ENCODE measurements at places on chromosomes 13 and 19.

- no peak for DNase-seq
Measured at GRCh38 chr13:94419925-94420305, 59.6 kb downstream of the DCT start.

DNA sequence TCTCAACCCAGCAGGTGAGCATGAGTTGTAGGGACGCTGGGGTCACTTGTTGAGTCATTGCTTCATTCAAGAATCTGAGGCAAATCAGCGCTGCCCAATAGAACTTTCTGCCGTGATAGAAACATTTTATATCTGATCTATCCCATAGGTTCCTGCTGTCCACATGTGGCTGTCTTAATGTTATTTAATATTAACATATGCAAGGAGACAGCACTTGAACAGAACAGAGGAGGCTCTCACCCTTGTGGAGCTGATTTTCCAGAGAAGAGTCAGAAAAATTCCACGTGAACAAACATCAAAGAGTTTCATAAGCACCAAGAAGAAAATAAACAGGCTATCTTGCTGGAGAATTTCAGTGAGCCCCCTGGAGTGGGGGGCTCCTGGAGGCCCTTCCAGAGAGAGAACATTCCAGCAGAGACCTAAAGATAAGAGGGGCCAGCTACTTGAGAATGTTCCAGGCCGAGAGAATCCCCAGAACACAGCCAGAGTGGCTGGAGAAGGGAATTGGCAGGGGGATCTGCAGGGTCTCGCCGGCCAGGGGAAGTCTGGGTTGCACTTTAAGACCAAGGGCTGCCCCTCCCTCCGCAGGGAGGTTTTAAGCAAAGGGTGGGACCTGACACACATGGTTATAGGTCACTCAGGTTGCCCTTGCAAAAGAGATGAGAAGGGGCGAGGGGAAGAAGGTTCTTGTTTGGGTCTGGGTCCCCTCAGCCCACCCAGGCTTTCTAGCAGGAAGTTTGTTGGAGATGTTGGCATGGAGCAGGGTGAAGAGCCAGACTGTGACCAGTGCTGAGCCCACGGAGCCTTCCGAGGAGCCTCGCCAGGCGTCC lies 135.7 kb downstream of the CRYL1 start:
- DNase-seq, result no peak

GRCh38 chr13:97069050-97069815 lies 75.0 kb upstream of the OXGR1 start:
- no peak for DNase-seq

DNA sequence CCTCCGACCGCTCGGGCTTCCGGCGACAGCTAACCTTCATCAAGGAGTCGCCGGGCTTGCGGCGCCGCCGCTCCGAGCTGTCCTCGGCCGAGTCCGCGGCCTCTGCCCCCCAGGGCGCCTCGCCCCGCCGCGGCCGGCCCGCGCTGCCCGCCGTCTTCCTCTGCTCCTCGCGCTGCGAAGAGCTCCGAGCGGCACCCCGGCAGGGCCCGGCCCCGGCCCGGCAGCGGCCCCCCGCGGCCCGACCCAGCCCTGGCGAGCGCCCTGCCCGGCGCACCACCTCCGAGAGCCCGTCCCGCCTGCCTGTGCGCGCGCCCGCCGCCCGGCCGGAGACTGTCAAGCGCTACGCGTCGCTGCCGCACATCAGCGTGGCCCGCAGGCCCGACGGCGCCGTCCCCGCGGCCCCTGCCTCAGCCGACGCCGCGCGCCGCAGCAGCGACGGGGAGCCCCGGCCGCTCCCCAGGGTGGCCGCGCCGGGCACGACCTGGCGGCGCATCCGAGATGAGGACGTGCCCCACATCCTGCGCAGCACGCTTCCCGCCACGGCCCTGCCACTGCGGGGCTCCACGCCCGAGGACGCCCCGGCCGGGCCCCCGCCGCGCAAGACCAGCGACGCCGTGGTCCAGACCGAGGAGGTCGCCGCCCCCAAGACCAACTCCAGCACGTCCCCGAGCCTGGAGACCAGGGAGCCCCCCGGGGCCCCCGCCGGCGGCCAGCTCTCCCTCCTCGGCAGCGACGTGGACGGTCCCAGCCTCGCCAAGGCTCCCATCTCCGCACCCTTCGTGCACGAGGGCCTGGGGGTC lies 9.6 kb downstream of the C19orf25 start:
- no peak for DNase-seq

DNA sequence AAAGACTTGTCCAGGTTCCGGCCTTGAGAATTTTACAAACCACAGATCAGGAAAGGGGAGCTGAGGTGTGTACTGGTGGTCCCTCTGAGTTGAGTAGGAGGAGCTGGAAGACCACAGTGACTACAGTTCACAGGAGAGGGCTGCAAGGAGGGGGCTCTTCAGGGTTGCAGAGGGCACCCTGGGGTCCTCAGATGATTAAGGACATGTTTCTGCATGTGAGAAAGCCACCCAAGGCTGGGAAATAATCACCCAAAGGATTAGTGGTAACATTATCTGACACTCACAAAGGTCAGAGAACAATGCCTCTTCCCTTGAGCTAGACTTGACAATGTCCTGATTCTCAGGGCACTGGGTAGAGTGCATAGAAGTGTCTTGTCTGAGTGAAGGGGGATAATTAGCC lies 540.4 kb downstream of the IRS2 start:
- DNase-seq, result no peak

GRCh38 chr13:31545616-31546015 lies 193.7 kb upstream of the RXFP2 start:
- no peak for DNase-seq

- DNase-seq, result no peak
Measured at GRCh38 chr19:55068950-55069864, 6.3 kb upstream of the RDH13 start.

DNA sequence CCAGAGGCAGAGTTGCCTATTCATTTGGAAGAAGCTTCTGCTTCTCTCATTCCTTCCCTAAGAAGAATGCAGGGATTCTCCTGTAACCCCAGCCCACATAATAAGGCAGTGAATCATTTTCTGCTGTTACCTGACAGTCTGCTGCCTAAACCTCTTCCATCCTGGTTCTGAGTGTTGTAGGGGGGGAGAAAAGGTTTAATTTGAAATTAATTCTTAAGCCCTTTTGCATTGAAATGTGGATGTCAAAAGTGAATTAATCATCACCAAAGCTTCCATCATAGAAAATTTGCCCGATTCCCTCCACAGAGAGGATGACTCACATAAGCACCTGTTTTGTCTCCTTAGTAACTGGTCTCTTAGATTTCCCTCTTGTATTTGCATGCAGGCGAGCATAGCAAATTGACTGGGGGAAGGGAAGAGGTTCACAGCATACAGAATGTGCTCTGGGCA lies 146.7 kb upstream of the FNDC3A start:
- DNase-seq, result no peak

DNA sequence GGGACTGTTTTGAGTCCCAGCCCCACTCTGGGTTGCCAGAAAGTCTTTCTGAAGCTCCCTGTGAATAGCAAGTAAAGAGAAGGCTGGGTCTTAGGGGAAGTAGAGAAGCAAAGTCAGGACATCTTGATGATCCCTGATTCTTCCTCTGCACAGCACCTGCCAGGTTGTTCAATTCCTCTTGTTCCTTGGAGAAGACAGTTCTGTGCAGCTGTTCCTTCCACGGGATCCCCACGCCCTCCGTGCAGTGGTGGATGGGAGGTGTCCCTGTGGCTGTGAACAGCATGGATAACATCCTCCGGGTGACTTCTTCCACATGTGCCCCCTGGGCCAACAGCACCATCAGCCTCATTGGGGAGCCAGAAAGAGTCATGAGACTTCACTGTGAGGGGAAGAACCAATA lies 29.1 kb upstream of the IGLON5 start:
- DNase-seq, result no peak

GRCh38 chr13:79837741-79838450 lies 356.9 kb downstream of the NDFIP2 start:
- DNase-seq, result no peak

GRCh38 chr13:41995946-41996345 lies 35.0 kb upstream of the VWA8 start:
- no peak for DNase-seq

DNA sequence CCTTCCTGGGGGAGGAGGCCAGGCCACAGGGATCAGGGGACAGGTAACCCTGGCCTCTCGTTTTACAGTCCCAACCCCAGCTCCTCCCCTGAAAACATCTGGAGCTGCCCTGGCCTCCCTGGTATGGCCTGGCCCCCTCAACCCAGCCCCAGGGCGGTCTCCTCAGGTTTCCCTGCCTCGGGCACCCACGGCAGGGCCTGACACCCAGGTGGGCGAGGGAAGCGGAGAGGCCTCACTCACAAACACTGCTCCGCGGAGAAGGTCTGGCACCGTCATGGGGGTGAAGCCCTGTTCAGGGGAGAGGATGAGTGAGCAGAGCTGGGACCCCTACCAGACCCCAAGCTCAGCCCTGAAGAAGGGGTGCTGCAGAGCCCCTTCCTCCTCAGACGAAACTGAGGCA lies 6.5 kb upstream of the CCER2 start:
- DNase-seq, result no peak

GRCh38 chr19:6707011-6707657 lies 13.3 kb downstream of the C3 start:
- no peak for DNase-seq

GRCh38 chr19:50877338-50877737 lies 4.1 kb downstream of the KLK2 start:
- no peak for DNase-seq

DNA sequence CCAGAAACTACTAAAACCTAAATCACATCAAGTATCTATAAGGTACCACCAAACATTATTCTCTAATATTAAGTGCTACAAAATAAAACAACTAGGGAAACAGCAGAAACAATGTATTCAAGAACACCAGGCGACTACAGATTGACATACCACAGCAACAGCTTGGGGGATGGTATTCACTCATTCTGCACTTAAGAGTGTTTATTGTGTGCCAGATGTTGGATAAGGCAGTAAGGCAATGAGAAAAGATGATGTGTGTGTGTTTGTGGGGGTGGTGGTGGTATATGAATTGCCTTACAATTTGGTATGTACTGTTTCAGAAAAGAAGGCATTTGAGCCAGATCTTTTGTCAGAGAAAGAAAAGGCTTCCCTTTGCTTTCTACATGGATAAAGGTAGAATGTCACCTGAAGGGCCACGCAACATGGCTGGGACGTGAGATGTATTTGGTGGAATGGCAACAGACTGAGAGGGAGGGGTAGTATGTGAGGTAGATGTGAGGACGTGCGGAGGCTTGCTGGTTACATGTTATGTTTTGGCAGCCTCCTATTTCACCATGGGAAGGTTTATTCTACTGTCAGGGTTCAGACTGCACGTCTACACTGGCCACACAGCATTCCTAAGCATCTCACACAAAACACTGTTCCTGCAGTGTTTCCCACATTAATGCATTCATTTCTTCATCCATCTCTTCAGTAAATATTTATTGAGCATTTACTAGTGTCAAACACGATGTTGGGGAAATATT lies 300.7 kb downstream of the KLF12 start:
- DNase-seq, result no peak

GRCh38 chr13:48412881-48413351 lies at the start of gene LPAR6:
Gene LPAR6 (minus strand): TSS chr13:48413113. CDS start chr13:48412423, 690 bp downstream.
- no peak for DNase-seq

DNA sequence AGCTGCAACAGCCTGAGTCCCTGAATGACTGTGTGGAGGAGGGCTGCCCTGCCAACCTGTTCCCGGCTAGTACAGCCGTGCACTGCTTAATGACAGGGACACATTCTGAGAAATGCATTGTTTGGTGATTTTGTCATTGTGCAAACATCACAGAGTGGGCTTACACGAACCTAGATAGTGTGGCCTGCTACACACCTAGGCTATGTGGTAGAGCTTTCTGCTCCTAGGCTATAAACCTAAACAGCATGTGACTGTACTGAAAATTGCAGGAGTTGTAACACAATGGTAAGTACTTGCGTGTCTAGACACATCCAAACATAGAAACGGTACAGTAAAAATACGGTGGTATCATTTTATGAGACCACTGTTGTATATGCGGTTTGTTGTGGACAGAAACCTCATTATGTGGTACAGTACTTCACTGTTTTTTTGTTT lies 35.0 kb downstream of the VASP start:
- no peak for DNase-seq

DNA sequence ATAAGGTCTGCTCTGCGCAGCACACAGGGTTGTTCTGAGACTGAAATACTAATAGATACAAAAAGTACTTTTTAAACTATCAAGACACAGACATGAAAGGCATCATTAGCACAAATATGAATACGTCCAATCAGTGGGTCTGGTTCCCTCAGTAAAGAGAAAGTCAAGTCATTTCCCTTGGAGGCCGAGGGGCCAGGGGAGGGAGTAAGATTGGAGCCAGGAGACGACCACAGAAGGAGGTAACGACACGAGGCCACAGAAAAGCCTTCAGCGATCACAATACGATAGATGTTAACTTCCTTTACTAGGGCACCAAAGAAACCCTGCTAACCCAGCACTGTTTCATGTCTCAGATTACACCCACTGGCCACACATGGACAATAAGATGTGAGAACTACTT lies 5.3 kb downstream of the CARS2 start:
- no peak for DNase-seq

GRCh38 chr13:50995854-50996253 lies 86.3 kb downstream of the RNASEH2B start:
- no peak for DNase-seq

DNA sequence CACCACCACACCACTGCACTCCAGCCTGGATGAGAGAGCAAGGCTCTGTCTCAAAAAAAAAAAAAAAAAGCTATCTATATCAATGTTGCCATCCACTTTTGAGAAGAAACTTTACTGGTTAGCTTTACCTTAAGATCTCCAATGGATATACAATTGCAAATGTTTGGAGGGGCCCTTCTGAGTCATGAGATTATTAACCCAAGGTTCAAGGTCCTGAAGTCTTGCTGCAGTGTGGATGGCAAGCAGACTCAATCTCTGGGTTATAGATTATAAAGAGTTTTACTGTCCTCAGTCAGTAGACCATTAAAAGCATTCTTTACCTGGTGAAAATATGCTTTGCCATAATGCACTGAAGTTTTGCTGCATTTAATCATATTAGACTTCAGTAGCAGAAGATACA lies 3.7 kb upstream of the ZNF431 start:
- DNase-seq, result no peak

DNA sequence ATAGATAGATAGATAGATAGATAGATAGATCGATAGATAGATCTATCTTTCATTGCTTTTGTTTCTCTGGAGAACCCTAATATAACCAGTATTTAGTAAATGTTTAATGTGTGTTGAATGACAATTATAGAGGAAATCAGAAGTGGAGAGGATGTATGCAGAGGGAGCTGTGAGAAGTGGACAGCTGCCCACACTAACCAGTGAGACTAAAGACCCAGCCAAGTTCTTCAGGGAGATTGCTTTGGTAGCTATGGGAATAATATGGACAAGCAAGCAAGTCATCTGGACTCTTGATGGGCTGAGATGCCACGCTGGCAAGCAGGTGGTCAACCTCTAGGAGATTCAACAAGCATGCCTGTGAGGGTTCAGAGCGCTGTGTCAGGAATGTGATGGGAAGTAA lies 14.9 kb upstream of the INTS6 start:
- DNase-seq, result no peak

DNA sequence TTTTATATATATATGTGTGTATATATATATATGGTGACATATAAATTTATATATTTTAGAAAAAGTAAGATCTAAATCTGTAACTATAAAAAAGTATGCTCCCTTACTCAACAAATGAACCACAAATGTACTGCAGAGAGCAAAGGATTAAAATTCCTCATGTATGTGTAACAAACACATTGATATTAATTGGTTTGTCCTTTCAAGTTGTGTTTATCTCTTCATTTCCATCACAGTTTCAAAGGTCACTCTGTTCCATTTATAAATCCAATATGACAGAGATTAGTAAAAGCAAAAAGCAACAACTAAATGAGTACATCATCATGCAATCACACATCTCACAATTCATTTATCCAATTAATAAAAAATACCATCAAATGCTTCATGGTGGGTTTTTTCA lies 247.9 kb downstream of the DACH1 start:
- no peak for DNase-seq

GRCh38 chr13:112240076-112240475 lies 136.1 kb upstream of the SPACA7 start:
- no peak for DNase-seq
